ENCODE measurements at places on chromosomes 5 and 9.

GRCh38 chr9:72165821-72166547 is 16.7 kb downstream of the GDA start:
- DNase-seq = peak; percentile 70

- no peak for DNase-seq
Measured at GRCh38 chr5:143019157-143019556, 249.0 kb downstream of the ARHGAP26 start.

GRCh38 chr5:42812620-42813019 is 928 bp upstream of the SELENOP start:
- DNase-seq = no peak

DNA sequence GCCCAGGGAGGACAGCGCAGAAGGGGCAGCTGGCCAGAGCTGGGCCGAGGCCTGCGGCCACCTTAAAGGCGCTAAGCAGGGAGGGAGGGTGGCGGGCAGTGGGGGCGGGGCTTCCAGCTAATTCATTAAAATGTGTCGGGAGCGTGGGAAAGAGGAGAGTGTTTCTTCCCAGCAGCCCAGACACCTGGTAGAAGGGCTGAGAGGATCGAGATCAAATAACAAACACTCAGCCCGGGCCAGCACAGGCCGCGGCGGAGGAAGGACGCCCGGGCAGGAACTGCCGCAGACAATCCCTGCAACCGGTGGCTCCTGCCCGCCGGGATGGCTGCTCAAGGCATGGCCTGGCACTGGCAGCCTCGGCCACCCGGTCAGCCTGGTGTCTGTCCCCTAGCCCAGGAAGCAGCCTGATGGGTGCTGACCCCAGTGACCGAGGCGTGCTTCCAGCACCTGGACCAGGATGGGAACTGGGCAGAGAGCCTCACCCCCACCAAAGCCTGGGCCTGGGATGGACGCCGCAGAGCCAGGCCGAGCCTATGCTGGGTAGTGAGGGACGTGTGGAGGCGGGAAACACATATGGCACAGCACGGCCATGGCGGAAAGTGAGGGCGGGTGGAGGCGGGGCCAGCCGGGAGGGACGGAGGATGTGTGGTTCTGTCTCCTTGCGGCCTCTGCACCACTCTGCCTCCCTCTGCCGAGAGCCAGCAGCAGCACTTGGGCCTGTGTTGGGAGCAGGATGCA is 3.2 kb upstream of the NRARP start:
- DNase-seq = peak; percentile 50

DNA sequence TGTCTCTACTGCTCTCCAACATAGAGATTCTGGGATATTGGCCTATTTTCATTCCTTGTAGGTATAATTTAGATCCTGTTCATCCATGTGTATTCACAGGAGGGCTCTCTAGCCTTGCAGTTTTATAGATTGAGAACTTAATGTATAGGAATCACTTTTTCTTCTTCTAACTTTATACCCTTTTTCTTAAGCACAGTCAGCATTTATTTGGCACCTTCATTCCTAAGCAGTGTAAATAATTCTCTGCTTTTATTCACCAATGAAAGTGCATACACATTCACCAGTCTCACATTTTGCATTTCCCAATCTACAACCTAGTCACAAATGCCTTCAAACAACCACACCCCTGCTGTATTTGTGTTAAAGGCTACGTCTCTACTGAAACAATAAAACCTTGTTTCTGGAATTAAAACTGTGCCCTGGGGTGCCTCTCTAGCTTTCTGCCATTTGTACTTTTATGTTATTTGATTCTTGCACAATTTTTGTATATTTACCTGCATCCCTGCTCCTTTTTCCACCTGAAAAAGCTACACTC is 49.3 kb downstream of the NREP start:
- no peak for DNase-seq

DNA sequence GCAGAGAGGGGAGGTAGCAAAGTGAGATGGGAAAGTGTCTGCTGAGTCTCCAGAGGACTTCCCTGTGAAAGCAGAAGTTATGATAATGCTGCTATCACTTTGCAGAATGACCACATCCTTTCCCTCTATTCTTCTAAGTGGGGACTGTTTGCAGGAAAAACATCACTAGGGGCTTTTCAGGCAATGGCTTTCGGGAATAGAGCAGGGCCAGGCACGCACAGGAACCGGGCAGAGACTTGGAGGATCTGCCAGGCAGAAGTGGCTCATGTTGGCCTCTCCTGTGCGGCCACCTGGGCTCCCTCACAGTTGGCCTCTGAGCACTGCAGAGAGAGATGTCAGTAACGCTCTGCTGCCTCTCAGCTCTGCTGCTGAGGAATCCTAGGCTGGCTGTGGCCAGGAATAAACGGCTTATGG is 214.7 kb downstream of the MAST4 start:
- peak; percentile 84 for DNase-seq

DNA sequence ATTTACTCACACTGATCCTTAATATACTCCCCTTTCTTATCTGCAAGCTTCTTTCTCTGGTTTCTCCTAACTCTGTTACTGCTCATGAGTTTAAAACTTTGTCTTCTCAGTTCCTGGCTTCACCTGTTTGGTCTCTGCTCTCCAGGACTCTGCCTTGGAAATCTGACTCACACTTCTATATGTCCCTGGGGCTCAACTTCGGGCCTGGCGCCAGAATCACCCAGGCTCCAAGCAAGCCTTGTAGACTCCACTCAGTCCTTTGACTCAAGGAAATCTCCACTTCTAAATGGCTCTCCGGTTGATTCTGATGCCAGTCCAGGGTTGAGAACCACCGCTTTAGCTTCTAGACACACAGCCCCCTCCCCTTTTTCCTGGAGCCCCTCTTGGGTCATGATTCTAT is 57.8 kb downstream of the TMC1 start:
- DNase-seq = no peak

DNA sequence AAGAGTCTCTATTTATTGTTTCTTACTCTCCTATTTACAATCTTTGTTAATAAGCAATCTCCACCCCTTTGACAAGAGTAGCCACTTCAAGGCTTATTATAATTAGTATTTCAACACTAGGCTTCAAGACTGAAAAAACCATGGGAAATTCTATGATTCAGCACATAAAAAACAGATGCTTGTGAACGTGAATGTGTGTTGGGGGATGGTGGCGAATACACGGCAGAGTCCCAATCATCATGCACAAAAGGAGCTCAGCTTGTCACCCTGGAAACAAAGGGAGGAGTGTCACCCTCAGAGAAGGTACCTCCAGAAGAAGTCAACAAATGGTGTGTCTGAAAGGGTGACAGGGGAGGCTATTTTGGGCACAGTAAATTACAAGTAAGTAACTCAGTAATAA is 157.2 kb upstream of the RETREG1 start:
- DNase-seq = no peak

DNA sequence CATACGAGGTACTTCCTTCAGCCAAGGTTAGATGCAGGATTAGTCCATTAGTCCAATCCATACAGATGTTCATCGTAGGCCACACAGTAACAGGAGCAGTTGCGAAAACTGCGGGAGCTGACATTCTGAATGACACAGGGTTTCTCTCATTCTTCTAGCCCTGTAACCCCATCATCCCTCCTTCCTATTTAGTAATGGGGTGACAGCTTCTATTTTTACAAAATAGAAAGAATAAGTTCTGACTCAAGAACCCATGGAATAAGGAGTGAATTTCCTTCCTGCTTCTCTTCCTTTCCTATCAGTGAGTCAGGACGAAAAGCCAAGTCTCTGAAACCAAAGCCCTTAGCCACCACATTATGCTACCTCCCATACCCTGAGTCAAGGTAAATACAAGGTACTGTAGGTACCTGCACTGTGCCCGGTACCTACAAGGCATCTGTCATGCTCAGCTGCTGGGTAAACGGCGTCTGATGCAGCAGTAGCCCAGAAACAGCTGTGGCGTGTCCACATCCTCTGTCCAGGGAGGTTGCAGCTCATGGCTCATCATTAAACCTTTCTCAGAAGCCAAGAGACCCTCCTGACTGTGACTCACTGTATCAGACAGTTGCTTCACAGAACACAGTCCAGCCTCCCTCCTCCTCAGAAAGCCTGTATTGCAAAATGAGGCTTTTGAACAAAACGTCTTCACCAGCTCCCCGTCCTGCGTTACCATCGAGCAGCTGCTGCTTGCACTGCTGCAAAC is 84.2 kb downstream of the ESM1 start:
- DNase-seq = peak; percentile 89

- no peak for DNase-seq
Measured at GRCh38 chr5:143713047-143714003, 98.6 kb upstream of the HMHB1 start.

DNA sequence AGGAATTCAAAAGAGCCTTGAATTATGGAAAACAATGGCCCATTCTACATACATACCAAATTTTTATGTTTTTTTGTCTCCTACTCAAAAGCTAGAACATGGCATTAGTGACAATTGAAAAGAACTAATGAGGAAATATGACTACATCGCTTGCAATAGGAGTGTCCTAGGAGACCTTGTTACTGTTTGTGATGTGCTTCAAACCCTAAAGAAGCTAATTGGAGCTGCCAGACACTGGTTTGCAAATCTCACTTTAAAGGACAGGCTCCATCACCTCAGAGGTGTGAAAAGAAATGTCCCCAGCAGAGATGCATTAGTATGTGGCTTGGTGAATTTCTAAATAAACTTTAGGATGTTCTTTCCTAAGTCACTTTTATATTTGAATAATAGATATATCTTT is 354.2 kb upstream of the EFNA5 start:
- DNase-seq = no peak
